ENCODE measurements at places on chromosomes 4 and X. TPM values are rescaled to one million over a fixed set of nuclear protein-coding genes. Genes with fewer than 3 reads are reported as not detected.

DNA sequence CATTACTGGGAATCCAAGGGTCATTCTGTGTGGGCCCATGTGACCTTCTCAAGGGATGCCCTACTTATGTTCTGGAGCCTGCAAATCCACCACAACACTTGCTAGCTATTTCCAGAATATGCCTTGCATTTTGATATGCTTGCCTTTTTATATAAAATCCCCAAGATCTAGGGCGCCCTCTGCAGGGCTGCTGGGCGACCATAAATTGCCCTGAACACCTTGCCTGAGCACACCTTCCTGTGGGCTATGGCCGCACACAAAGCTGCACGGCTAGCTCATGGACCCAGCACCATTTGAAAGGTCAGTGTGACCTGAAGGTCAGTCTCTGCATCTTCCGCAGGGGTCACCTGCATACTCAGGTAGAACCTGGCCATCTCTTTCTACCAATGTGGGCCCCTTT lies 311.7 kb downstream of the NLGN4X start:
- DNase-seq, result no peak

GRCh38 chr4:3511187-3511586 lies 21.0 kb downstream of the LRPAP1 start:
- no peak for DNase-seq

GRCh38 chrX:143027275-143027674 lies 1.5 kb downstream of the SPANXN4 start:
- no peak for DNase-seq

GRCh38 chrX:114097427-114097826 lies 486.5 kb upstream of the HTR2C start:
- DNase-seq, result no peak

- DNase-seq, result no peak
Measured at GRCh38 chr4:67922697-67923096, 38.9 kb upstream of the TMPRSS11D start.

GRCh38 chr4:84579403-84579776 lies 3.5 kb upstream of the CDS1 start:
- DNase-seq, result no peak

- no peak for DNase-seq
Measured at GRCh38 chr4:98686847-98687246, 28.4 kb upstream of the TSPAN5 start.

GRCh38 chr4:184337907-184338306 lies 120.2 kb upstream of the ENPP6 start:
- DNase-seq, result no peak

- no peak for DNase-seq
Measured at GRCh38 chr4:83093060-83093640, 21.4 kb downstream of the PLAC8 start.

DNA sequence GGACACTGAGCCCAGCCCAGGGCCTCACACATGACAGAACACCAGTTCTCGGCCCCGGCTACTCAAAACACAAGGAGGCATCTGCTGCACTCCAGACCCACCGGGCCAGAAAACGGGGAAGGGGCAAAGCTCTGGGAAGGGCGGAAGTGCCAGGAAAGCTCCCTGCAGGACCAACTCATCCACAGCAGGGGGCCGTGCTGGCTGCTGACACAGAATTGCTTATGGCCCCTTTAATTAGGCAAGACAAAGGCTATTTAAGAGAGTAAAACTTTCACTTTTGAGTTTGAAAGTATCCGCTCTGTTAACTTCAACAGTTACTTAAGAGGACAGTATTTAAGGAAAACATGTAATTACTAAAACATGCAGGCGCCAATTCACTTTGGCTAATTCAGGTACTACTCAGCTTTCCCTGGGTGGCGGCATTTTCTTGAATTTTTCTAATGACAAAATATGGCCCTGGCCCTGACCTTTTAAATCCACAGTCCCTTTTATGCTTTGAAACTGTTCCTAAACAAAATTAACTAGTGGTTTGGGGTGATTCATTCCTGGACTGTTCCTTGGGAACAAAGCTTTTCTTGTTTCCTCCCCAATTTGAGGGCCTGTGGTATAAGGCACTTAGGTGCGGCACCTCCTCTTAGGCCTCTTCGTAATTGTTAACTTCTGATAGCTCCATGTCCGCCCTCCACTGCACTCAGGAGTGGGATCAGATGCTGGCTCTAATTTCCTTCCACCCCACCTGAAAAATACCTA lies 40.4 kb downstream of the NSG1 start:
- no peak for DNase-seq

DNA sequence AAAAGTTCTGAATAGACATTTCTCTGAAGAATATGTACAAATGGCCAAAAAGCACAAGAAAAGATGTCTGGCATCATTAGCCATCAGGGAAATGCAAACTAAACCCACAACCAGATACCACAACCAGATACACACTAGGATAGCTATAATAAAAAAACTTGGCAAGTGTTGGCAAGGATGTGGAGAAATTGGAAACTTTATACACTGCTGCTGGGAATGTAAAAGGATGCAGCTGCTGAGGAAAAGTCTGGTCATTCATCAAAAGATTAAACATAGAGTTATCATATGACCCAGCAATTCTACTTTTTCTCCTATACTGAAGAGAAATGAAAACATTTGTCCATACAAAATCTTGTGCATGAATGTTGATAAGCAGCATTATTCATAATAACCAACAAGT lies 92.3 kb downstream of the UCHL1 start:
- no peak for DNase-seq

- DNase-seq, result no peak
Measured at GRCh38 chr4:176792326-176793059, at the start of gene VEGFC. TSS of gene VEGFC (minus strand) at chr4:176792922. CDS start at chr4:176792311, 611 bp downstream.

DNA sequence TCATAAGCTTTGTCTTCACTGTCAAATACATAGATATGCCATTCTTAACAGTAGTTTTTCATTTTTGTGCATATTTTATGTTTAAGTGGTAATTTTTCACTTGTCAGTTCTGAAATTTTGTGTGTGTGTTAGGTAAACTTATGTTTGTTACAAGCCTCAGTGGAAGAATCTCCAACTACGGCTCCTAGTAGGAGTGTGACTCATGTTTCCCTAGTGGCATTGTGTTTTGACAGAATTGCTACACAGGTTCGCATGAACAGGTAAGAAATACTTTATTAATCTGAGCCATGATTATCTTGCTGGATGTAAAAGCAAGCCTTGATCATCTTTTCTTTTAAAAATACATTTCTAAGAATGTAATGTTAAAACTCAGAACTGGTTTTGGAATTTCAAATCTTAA lies 94.4 kb downstream of the BLTP1 start:
- no peak for DNase-seq

DNA sequence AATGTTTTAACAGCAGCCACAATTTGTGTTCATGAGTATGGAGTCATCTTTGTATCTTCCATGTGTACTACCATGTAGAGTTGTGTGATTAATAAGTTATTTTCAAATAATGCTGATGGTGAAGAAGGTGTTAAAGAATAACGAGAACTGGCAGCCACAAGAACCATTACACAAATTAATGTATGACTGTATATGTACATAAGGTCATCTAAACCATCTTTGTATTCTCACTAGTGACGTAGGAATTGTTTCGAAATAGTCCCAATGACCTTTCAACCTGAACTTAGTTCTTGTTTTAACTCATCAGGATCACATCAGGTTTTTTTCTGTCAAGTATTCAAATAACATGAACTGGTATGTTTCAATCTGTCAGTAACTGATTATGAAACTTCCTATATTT lies 48.3 kb upstream of the NOCT start:
- DNase-seq, result no peak

DNA sequence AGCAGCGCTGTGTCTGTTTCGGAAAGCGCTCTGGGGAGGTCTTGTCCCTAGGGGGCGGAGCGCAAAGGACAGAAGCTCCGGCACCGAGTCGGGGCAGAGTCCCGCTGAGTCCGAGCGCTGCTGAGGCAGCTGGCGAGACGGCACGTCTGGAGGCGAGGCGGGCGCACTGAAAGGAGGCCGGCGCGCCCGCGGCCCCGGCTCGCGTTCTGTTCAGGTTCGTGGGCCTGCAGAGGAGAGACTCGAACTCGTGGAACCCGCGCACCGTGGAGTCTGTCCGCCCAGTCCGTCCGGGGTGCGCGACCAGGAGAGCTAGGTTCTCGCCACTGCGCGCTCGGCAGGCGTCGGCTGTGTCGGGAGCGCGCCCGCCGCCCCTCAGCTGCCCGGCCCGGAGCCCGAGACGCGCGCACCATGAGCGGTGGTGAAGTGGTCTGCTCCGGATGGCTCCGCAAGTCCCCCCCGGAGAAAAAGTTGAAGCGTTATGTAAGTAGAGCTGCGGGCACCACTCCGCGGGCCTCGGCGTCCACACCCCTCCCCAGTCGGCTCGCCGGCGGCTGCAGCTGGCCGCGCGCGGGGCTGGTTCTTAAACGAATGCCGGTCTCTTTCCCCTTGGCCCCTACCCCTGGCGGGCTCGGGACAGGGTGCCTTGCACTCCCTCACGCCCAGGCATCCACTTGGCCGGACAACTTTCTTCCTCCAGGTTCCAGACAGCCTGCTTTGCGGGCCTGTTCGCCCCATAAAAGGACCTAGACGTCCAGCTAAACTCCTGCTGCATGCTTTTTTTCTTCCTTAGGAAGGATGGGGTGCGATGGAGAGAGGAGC lies at the start of gene GAB1:
Gene GAB1, plus strand, starts transcription at position 96 of the 819 bp plus-strand sequence. Its CDS starts 313 bp downstream, at position 409.
- DNase-seq, result no peak

- DNase-seq, result no peak
Measured at GRCh38 chr4:69713593-69713992, 46.8 kb downstream of the SULT1B1 start.

- no peak for DNase-seq
Measured at GRCh38 chrX:40897718-40898270, 162.5 kb upstream of the MED14 start.

- no peak for DNase-seq
Measured at GRCh38 chr4:3335982-3336381, 43.2 kb downstream of the RGS12 start.

DNA sequence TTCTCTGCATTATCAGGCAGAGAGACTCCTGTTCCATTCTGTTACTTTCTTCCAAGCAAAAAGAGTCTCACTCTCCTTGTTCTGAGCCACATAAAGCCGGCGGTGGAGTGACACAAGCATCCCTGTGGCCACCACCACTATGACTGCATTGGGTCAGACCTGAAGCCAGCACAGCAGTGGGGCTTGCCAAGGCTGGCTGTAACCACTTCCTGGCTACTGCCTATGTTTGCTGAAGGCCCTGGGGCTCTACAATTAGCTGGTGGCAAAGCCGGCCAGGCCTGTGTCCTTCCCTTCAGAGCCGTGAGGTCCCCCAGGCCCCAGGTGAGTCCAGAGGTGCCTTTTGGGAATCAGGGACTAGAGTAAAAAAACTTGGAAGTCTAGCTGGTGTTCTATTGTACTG lies 31.8 kb downstream of the PLAC8 start:
- no peak for DNase-seq

GRCh38 chr4:83180431-83180968 lies 66.0 kb upstream of the PLAC8 start:
- no peak for DNase-seq

DNA sequence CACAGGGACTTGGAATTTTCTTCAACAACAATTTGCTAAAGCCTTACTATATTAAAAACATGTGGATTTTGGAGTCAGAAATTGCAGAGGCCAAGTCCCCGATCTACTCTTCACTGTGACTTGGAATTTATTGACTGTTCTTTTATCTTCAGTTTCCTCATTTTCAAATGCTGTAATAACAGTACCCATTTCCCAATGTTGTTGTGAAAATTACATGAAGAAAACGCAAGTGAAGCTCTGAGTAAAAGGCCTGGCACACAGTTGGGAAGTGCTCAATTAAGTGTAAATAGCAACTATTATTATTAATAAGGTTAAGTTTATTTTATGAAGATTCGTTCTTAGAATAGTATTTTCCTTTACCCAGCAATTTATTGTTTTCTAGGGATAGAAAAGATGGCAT lies 15.7 kb downstream of the STBD1 start:
- DNase-seq, result no peak

DNA sequence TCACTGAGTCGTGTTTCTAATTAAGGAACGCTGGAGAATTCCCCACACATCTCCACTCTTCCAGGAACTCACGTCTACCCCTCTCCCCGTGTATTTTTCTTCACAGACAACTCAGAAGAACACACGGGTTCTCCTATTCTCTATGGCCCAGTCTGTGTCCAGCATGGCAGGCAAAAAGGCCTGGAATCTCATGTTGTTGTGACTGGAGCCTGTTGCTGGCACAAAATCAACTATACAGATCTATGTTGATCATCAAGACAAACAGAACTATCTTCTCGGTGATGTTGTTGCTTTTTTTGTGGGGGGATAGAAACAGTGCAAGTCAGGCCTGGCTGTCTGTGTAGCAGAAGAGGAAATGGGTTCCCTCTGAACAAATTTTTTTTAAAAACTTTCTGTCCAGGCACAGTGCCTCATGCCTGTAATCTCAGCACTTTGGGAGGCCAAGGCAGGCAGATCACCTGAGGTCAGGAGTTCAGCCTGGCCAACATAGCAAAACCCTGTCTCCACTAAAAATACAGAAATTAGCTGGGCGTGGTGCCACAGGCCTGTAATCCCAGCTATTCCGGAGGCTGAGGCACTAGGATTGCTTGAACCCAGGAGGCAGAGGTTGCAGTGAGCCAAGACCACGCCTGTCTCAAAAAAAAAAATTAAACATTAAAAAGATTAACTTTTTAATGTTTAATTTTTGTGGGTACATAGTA lies 50.5 kb upstream of the CBR4 start:
- DNase-seq, result no peak

- no peak for DNase-seq
Measured at GRCh38 chr4:37528166-37528885, 157.8 kb downstream of the RELL1 start.

DNA sequence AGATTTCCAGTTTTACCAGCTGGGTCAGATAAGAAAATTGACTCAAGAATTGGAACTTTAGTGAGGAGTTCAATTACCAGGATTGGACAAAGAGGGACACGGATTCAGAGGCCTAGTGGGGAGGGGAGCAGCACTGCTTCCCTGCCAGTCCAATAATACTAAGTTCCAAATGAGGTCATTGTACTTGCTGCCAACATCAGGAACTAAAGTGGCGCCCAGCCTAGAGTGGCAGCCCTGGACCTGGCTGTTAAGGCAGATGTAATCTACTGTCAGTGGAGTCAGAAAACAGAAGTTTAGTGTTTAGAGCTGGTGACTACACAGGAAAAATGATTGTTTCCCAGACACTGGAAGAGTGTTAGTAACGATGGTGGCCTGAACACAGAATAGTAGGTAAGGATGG lies 42.7 kb upstream of the RAPGEF2 start:
- DNase-seq, result no peak

GRCh38 chr4:146029147-146029546 lies 90.5 kb upstream of the ZNF827 start:
- DNase-seq, result no peak

GRCh38 chrX:154380153-154380552 lies 1.1 kb downstream of the EMD start:
- DNase-seq, result no peak

- DNase-seq, result no peak
Measured at GRCh38 chrX:110399497-110399896, 40.8 kb downstream of the RTL9 start.

The PRKG2 gene
- polyA plus RNA-seq, result 0.82 TPM

The GAGE1 gene
- not detected for polyA plus RNA-seq

The IL13RA2 gene
- 0.25 TPM for polyA plus RNA-seq

The ZBED1 gene
- polyA plus RNA-seq, result 15.9 TPM

The SUPT20HL2 gene
- 0.28 TPM for polyA plus RNA-seq

The PNMA6F gene
- polyA plus RNA-seq, result not detected

The TRIML2 gene
- polyA plus RNA-seq, result not detected

The CXCL1 gene
- polyA plus RNA-seq, result not detected

The TBC1D14 gene
- 37.0 TPM for polyA plus RNA-seq

The TECRL gene
- 34.8 TPM for polyA plus RNA-seq

The PABPC1L2A gene
- polyA plus RNA-seq, result not detected

The MAGEE2 gene
- polyA plus RNA-seq, result 0.35 TPM
